ENCODE measurements at places on chromosomes 16 and 17. TPM values are rescaled to one million over a fixed set of nuclear protein-coding genes. Genes with fewer than 3 reads are reported as not detected.

Gene SMIM5
- polyA plus RNA-seq, result 6.9 TPM

Gene C17orf78
- not detected for polyA plus RNA-seq

Gene NEUROD2
- 0.05 TPM for polyA plus RNA-seq

Gene RND2
- polyA plus RNA-seq, result 0.45 TPM

Gene NOTUM
- 4.4 TPM for polyA plus RNA-seq

Gene HOXB7
- 3.0 TPM for polyA plus RNA-seq

Gene MRPL58
- polyA plus RNA-seq, result 21.2 TPM

Gene CPNE2
- 24.8 TPM for polyA plus RNA-seq

Gene C16orf86
- 2.6 TPM for polyA plus RNA-seq

Gene CHD9NB
- polyA plus RNA-seq, result 1.6 TPM

Gene FOXO3B
- polyA plus RNA-seq, result 4.9 TPM

Gene KRT32
- polyA plus RNA-seq, result not detected

Gene LYZL6
- polyA plus RNA-seq, result not detected

Gene PPM1D
- polyA plus RNA-seq, result 9.7 TPM

Gene USP32
- polyA plus RNA-seq, result 23.8 TPM

Gene CCL7
- polyA plus RNA-seq, result not detected

Gene CARD14
- polyA plus RNA-seq, result 1.1 TPM

Gene NUTF2
- polyA plus RNA-seq, result 127 TPM

Gene PRSS36
- 2.0 TPM for polyA plus RNA-seq

Gene C17orf58
- polyA plus RNA-seq, result 17.1 TPM

Gene KIF18B
- 8.8 TPM for polyA plus RNA-seq

Gene TP53TG3
- not detected for polyA plus RNA-seq
